ENCODE measurements at places on chromosomes 12 and 14. TPM values are rescaled to one million over a fixed set of nuclear protein-coding genes. Genes with fewer than 3 reads are reported as not detected.
A peak's percentile ranks its signal among the peaks of the same experiment; 100 is the strongest.

Gene BICDL1
- total RNA-seq: 1.7 TPM

Gene SNRPF
- 7.7 TPM for total RNA-seq

DNA sequence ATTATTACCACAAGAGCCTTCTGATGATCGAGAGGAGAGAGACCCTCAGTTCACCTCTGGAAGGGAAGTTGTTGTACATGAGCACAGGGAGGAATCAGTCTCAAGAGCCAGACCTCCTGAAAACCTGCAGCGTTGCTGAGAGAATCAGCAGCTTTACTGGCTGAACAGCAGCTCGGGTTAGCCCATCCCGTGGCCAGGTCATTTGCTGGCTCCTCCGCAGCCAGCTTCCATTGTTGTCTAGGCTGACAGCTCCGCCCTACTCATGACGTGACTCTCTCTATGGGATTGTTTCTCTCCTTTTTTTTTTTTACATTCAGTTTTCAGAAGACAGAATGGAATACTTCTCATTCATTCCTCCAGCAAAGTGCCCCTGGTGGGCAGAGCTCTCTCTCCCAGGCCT, 69.9 kb downstream of the TGFB3 start:
- no peak for DNase-seq

- no peak for DNase-seq
Observed at GRCh38 chr14:54975856-54976255, 51.0 kb downstream of the WDHD1 start.

DNA sequence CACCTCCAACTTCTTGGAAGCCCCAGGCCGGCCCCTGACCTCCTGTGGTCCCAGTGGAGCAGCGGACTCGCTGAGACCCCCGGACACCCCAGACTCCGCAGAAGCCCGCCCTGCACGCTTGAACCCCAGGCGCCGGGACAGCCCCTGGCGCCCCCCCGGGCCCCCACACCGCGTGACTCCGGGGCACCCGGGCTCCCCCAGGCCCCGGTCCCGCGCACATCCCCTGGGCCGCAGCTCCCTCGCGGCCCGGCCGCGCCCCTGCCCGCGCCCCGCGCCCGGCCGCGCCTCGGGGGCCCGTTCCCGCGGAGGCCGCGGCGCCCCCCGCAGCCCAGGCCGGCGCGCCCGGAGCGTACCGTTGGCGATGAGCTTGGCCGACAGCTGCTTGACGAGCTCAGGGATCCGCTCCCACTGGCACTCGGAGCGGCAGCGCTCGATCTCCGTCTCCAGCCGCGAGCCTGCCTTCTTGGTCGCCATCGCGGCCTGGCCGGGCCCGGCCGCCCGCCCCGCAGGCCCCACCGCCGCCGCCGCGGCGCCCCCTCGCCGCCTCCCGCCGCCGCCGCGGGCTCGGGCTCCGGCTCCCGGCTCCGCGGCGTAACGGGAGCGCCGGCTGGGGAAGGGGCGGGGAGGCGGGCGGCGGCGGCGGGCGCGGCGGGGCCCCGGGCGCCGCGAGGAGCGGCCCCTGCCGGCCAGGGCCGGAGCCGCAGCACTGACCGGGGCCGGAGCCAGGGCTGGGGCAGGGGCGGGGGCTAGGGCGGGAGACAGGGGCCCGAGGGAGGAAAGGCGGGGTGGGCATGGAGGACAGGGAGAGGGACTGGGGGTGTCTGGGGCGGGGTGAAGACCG, at the start of gene TTC7B:
TTC7B (minus strand) TSS at position 609 of the 841 bp plus-strand sequence; CDS start at position 474, 135 bp downstream.
- no peak for DNase-seq

DNA sequence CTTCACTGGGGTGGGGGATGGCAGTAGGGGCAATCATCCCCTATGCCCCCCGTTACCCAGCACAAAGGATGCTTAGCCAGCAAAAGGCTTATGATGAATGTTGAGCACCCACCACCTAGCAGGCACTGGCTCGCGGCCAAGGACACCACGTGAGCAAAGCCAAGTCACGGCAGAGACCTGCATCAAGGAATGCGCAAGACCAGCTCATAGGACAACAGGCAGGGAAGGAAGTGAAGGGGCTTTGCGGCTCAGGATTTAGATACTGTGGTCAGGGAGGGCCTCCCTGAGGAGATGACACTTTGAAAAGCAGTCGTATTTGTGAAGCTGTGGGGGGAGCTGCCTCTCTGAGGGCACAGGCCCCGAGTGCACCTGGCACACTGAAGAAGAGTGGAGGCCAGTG, 32.8 kb downstream of the SH2B3 start:
- DNase-seq: peak; percentile 52

Measured in fibroblast of villous mesenchyme (primary cell).